CD4-positive, alpha-beta T cell treated with Interleukin-12 subunit alpha and Interleukin-12 subunit beta, for 1 hour (primary cell): ENCODE measurements at places on chromosomes 4 and X.

- no peak for DNase-seq
Observed at GRCh38 chr4:36786519-36786918, 458.0 kb upstream of the NWD2 start.

DNA sequence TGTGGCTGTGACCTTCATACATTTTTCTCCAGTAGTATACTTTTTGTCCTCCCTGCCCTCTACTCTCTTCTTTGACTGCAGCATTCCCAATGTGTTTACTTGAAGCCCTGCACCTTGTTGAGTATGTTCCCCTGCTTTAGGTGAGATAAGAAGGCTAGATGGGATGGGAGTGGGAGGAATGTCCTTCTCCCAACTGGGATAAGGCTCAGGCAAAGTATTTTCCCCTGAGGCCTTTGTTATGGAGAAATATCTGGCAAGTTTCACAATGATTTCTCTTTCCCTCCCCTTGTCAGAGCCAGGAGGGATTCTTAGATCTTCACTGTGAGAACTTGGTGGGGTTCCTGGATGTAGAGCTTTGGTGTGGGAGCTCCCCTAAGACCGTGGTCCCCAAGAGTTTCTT, 131.8 kb downstream of the CLCN5 start:
- no peak for DNase-seq

DNA sequence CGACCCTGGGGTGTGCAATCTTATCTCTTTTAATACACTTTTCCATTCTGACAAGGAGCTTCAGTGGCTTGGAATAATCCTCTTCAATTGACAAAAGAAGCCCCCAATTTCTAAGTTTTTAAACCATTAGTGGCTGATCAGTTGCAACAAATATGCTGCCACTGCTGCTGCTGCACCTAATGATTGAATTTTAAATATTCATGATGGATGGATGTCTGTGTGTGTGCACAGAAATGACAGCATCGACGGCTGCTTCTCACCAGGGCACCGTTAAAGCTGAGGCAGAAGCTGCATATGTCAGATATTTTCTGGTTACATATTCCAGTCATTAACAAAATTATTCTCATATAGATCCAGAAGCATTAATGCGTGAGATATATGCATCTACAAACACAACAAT, 182.4 kb downstream of the MGST2 start:
- DNase-seq, result no peak

DNA sequence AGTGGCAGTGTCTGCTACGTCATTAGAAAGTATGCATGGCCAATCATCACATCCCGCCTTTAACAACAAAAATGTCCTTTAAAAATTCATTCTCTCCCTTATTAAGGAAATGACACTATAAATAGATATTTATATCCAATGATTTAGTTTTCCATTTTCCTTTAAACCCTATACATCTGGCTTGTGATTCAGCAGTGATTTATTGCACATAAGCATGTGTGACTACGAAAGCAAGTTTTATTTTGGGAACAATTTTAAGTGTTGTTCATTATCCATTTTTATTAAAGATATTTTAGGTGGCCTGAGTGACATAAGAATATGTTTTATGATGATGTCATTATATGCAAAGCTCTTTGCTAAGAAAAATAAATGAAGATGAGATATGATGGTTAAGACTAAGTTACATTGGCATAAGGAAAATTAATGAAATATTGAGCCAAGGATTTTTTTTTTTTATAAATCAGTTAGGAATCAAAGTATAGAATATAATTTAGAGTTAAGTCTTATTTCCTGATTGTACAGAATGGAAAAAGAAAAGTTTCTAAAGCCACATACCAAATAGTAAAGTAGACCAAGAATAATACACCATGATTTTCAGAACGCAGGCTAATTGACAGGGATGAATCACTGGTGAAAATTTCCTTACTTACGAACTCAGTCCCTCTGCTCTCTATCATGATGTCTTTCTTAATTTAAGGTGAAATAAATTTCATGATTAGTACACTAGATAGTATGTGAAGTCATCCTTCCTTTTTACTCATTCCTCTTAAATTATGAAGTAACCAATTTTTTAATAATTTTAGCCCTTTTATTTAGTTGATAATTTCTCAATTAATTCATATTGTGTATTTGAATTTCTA, 822.4 kb downstream of the FAT4 start:
- DNase-seq, result no peak

GRCh38 chr4:187606581-187606980, 389.0 kb upstream of the ZFP42 start:
- DNase-seq, result peak; percentile 3

GRCh38 chrX:68681443-68681941, 34.0 kb downstream of the STARD8 start:
- DNase-seq, result no peak

GRCh38 chr4:182263562-182263961, 20.4 kb downstream of the TENM3 start:
- no peak for DNase-seq

- no peak for DNase-seq
Observed at GRCh38 chrX:8125566-8125965, 45.5 kb downstream of the VCX2 start.

DNA sequence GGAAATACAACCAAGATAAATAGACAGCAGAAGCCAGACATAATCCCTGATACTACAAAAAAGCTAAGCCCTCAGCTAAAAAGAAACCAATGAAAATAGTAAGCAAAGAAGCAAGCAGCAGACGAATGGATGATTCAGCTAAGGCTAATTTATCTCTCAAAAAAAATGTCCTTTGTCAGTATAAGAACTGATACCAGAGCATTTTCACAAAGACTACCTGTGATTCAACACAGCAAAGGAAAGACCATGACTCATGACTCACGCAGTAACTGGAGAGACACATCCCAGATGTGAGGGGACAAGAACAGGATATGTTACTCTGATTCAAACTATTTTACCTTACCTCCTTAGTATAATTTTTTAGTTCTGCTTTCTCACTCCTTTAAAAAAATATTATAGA, 22.7 kb upstream of the TMPRSS11F start:
- DNase-seq, result no peak

DNA sequence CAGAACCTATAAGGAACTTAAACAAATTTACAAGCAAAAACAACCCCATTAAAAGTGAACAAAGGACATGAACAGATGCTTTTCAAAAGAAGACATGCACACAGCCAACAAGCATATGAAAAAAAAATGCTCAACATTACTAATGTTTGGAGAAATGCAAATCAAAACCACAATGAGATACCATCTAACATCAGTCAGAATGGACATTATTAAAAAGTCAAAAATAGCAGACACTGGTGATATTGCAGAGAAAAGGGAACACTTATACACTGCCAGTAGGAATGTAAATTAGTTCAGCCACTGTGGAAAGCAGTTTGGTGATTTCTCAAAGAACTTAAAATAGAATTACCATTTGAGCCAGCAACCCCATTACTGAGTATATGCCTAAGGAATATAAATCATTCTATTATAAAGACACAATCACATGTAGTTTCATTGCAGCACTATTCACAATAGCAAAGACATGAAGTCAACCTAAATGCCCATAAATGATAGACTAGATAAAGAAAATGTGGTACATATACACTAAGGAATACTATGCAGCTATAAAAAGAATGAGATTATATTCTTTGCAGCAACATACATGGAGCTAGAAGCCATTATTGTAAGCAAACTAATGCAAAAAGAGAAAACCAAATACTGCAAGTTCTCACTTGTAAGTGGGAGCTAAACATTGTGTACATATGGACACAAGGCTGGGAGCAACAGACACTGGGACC, 1509.4 kb downstream of the TECRL start:
- no peak for DNase-seq

DNA sequence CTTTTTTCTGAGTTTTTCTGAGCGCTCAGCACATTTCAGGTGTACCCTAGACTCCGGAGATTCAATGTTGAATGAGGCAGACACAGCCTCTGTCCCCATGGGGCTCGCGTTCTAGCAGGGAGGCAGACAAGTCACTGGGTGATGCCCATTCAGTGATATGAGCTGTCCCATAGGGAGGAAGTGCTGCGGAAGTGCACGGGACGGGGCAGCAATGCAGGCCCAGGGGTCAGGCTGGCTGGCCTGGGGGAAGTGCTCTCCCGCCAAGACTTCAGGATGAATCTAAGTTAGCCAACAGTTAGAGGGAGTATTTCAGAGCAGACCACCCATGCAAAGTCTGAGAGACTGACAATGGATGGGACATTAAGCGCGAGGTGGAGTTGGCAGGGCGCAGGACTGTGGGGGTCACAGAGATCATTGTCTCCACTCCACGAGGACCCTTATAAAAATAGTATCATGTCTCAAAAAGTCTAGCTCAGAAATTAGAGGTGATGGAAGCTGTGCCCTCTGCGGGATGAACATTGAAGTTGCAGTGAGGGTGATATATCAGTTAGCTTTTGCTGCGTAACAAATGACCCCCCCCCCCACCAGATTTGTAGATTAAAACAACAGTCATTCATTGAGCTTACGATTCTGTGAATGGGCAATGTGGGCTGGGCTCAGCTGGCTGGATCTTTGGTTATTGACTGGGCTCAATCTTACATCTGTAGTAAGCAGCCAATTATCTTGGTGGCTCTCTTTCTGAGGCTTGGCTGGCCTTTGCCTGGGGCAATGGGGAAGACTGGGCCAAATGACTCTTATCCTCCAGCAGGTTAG, 16.4 kb downstream of the PSAPL1 start:
- DNase-seq, result no peak

GRCh38 chr4:16728111-16728510, 170.3 kb downstream of the LDB2 start:
- no peak for DNase-seq

GRCh38 chr4:147355847-147356246, 125.0 kb upstream of the EDNRA start:
- DNase-seq, result no peak

DNA sequence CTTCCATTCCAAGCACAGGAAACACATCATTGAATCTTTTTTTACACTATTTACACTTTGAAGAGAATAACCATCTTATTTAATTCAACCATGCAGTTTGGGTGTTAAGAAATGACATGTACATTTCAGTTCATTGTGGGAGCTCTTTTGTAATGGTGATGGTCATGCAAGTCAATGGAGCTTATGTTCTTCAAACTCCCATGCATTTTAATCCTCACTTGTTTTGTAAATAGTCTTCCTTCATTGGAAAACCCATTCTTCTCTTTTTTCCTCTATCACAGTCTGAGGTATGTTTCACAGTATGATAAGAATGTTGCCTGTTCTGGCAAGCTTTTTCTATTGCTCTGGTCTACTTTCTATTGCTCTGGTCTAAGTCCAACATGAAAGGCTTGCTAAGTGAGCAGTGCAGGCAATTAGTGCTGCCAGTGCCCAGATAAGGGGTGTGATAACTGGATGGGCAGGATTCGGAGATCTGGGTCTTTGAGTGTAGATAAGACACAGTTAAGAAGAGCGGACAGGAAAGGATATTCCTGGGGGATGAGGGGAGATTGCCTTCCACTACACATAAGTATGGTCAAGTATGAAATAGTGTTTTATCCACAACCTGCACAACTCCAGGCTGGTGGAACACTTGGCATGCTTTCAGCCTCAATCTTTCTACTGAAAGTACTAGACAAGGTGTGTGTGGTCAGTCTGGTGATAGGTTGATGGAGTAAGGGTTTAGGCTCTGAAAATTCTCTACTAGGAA, 17.1 kb downstream of the AFP start:
- no peak for DNase-seq

GRCh38 chr4:144357975-144358374, 217.5 kb upstream of the GYPA start:
- no peak for DNase-seq

- no peak for DNase-seq
Observed at GRCh38 chrX:130083107-130083490, 27.2 kb downstream of the ELF4 start.

DNA sequence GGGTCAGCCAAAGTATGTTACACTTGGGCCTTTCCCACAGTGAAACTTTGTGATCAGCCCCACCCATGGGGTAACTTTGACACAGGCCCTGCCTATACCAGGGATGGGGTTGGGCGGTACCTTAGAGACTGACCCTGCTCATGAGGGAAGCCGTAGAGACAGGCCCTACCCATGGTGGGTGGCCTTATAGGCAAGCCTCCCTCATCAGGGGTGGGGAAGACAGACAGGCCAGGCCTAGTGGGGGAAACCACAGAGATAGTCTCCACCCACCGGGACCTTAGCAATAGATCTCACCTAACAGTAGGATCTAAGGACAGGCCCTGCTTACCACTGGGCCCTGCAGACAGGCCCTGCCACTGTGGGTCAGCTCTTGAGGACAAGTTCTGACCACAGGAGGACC, 6.8 kb downstream of the PLP2 start:
- DNase-seq, result no peak

- no peak for DNase-seq
Observed at GRCh38 chr4:26753187-26753586, 107.5 kb upstream of the STIM2 start.

- no peak for DNase-seq
Observed at GRCh38 chr4:140252141-140252741, 98.3 kb upstream of the MAML3 start.

DNA sequence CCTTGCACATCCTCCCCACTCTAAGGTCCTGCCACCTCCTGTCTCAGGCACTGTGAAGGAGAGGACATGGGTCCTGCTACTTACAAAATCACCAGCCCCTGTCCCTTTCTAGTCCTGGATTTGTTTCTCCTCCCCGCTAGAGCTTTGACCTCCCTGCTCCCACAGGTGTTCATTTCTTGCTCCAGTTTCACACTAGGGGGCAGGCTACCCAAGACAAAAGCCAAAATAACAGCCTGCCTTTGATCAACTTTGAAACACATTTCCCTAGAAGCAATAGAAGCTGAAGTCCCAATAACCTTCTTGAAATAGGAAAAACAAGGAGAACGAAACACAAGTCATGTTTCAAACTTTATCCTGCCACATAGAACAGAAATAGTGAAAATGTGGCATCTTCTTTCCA, 164.4 kb downstream of the QDPR start:
- peak; percentile 36 for DNase-seq

GRCh38 chrX:71998836-71999509, 88.3 kb downstream of the NHSL2 start:
- DNase-seq, result peak; percentile 60

DNA sequence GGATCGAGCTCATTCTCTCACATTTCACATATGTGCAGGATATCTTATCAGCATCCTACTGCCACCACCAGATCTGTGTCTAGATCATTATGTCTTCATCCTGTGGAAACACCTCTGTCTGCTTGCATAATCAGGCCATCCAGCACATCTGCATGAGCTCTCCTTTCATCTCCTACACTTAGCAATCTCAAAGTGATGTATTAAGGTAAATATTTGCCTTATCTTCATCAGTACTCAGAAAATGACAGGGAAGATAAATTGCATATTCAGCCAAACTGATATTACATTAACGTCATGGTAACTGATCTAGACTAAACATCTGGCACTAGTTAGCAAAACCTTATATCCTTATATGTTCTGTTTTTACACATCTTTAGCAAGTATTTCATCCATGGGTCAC, 207.3 kb upstream of the PABPC4L start:
- no peak for DNase-seq

DNA sequence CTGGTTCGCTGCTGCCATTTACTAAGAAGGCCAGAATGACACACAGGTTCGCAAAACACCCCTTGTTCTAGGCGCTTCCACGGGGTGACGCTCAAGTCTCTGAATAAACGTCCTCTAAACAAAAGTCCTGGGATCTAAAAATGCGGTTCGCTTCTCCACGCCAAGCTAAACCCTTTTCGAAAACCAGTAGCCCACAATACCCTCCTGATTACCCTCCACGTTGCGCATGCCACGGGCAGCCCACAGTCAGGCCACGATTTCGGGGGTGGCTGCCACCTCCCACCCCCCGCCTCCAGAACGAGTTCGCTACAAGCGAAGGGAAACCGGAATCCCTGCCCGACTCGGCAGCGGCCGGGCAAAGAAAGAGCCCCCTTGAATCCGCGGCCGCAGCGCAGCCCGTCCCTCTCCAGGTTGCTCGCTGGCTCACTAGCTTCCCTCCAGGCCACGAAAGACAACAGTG, 423 bp downstream of the RPL39 start:
- peak; percentile 54 for DNase-seq

- DNase-seq, result no peak
Observed at GRCh38 chrX:38052096-38052495, 45.7 kb downstream of the SYTL5 start.
